ENCODE measurements at places on chromosomes 2 and 18.

DNA sequence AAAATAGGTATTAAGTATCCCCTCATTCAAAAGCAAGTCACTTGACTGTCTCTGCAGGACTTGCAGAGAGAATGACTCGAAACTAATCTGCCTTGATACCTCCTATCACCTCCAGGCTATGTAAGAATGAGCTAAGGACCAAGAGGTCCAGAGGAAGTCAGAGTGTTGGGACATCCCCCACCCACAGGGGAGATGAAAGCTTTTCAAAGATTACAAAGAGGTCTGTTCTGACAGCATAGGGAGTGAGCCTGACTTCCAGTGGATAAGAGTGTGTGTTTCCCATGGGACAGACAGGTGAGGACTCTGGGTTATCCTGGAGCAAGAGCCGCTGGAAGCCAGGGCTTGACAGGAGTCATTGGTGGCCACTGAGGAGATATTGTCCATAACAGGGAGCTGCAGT lies 85.0 kb upstream of the TACR1 start:
- no peaks in the 10 kb centered on the region for H3K4me1 ChIP-seq
- no peak overlapping the region for H3K4me3 ChIP-seq
- H3K36me3 ChIP-seq: no peaks in the 10 kb centered on the region
- no peak overlapping the region for H3K27ac ChIP-seq
- H3K27me3 ChIP-seq: no peaks in the 10 kb centered on the region

DNA sequence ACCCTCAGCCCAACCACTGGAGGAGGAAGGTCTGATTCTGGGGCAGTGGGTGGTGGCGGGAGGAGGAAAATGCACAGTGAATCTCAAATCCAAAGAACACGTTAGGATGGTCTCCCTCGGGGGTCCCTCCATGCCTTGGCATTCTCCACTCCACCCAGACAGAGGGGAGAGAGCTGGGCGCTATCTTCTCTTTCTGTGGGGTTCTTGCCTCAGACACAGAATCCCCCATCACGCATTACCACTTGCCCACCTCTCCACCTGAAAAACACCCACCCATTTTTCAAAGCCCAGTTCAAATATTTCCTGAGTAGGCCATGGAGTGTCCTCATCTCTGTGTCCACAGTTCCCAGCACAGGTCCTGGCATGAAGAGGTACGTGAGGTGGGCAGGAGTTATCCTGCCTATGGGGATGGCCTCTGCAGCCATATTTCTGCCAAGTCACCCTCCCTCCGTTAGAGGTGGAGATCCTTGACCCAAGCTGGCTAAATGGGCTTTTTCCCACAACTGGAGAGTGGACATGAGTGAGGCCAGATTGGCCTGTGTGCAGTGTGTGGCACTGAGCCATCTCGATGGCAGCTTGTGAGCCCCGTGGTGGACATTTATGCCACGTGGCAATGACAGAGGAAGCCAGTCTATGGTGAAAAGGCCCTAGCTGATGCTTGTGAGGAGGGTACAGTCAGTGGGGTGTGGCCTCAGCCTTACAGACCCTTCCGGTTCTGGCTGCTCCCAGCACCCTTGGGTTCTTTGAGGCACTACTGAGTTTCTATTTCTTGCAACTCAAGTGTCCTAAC lies 9.5 kb upstream of the TEX261 start:
- no peaks in the 10 kb centered on the region for H3K27me3 ChIP-seq
- H3K36me3 ChIP-seq: no peaks in the 10 kb centered on the region

DNA sequence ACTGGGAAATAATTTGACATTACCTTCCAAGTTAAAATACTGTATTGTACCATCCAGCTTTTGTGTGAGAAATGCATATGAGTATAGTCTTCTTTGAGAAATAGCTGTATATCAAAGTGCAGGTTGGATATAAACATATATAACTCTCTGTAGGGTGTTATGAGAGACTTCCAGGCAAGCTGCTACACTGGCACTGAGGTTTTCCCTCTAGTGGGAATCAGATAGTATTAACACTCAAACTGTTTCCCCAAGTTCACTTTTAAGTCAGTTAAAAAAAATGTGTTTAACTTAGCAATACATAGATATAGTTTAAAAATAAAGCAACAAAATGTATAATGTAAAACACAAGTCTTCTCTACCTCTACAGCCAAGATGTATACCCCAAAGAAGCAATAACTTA lies 368.4 kb upstream of the SLC8A1 start:
- no peak overlapping the region for H3K4me3 ChIP-seq
- H3K36me3 ChIP-seq: no peaks in the 10 kb centered on the region
- H3K27me3 ChIP-seq: no peaks in the 10 kb centered on the region

DNA sequence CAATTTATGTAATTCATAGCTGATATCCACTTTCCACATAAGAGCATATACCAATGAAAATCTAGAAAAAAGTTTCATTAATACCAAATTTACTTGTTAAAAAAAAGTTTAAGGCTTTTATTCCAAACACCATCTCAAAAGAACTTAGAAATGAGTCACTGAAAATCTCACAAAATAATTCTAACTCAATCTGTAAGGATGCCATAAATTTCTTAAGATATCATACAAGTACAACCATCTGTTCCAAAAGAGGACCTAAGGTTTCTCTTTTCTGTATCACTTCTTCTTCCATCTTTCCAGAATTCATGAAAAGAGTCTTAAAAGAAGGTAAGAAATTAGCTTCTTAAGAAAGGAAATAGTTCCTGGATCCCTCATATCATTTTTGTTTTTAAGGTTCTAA lies 60.4 kb downstream of the TRIP12 start:
- H3K27ac ChIP-seq: no peak overlapping the region
- DNase-seq: no peak
- H3K4me1 ChIP-seq: no peaks in the 10 kb centered on the region
- no peaks in the 10 kb centered on the region for H3K27me3 ChIP-seq
- peaks cover 6% of the 10 kb centered on the region for H3K36me3 ChIP-seq
- no peak overlapping the region for H3K4me3 ChIP-seq

DNA sequence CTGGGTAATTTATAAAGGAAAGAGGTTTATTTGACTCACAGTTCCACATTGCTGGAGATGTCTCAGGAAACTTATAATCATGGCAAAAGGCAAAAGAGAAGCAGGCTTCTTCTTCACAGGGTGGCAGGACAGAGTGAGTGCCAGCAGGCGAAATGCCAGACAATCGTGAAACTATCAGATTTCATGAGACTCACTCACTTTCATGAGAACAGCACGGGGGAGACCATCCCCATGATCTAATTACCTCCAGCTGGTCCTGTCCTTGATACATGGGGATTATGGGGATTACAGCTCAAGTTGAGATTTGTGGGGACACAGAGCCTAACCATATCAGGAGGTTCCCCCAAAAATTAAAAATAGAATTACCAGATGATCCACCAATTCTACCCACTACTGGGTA lies 675.5 kb upstream of the SLC8A1 start:
- no peaks in the 10 kb centered on the region for H3K36me3 ChIP-seq
- no peak overlapping the region for H3K27ac ChIP-seq
- H3K4me1 ChIP-seq: no peaks in the 10 kb centered on the region
- no peak overlapping the region for H3K4me3 ChIP-seq
- no peaks in the 10 kb centered on the region for H3K27me3 ChIP-seq
- no peak for DNase-seq

GRCh38 chr2:33121925-33122324 lies 175.2 kb downstream of the LTBP1 start:
- H3K4me1 ChIP-seq: no peaks in the 10 kb centered on the region
- no peak overlapping the region for H3K4me3 ChIP-seq
- H3K36me3 ChIP-seq: no peaks in the 10 kb centered on the region
- H3K27ac ChIP-seq: no peak overlapping the region
- no peak for DNase-seq

GRCh38 chr2:101956465-101957438 lies 35.0 kb upstream of the IL1R2 start:
- no peaks in the 10 kb centered on the region for H3K27me3 ChIP-seq
- H3K4me3 ChIP-seq: no peak overlapping the region
- no peaks in the 10 kb centered on the region for H3K36me3 ChIP-seq
- no peak overlapping the region for H3K27ac ChIP-seq

DNA sequence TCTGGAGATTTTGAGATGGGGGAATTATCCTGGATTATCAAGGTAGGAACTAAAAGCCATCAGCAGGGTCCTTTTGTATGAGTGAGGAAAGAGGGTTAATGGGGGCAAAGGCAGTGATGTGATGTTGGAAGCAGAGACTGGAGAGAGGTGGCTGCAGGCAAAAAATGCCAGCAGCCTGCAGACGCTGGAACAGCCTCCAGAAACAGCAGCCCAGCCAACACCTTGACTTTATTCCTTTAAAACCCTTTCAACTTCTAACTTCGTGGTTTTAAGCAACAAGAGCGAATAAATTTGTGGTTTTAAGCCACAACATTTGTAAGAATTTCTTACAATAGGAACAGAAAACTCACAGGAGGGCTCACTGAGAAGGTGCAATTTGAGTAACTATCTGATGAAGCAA lies 523.1 kb upstream of the HS6ST1 start:
- H3K4me3 ChIP-seq: no peak overlapping the region
- no peaks in the 10 kb centered on the region for H3K27me3 ChIP-seq
- H3K36me3 ChIP-seq: no peaks in the 10 kb centered on the region
- no peak overlapping the region for H3K27ac ChIP-seq
- H3K4me1 ChIP-seq: no peaks in the 10 kb centered on the region

DNA sequence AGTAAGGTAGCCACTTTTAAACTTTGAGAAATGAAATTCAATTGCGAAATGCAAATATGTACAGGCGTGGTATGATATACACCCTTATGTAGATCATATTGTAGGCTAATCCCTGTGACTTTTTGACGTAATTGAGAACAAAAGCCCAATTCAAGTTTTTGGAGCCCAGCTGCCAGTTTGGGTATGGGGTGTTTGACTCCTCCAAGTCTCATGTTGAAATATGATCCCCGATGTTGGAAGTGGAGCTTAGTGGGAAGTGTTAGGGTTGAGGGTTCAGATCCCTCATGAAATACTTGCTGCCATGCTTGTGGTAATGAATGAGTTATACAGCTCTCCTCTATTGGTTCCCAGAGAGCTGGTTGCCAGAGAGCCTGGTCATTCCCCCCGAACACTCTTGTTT lies 1666.8 kb downstream of the SUCLG1 start:
- DNase-seq: no peak
- H3K27me3 ChIP-seq: no peaks in the 10 kb centered on the region
- H3K4me3 ChIP-seq: no peak overlapping the region
- H3K4me1 ChIP-seq: no peaks in the 10 kb centered on the region
- no peaks in the 10 kb centered on the region for H3K36me3 ChIP-seq

Measured in iPS DF 6.9 (cell line).